ENCODE measurements at places on chromosomes 12 and 14. TPM values are rescaled to one million over a fixed set of nuclear protein-coding genes. Genes with fewer than 3 reads are reported as not detected.

- no peak for DNase-seq
Observed at GRCh38 chr14:44287858-44288257, 219.2 kb downstream of the FSCB start.

- no peak for DNase-seq
Observed at GRCh38 chr14:68292441-68293215, 473.0 kb downstream of the RAD51B start.

- no peak for DNase-seq
Observed at GRCh38 chr12:41634091-41634490, 446.0 kb downstream of the PDZRN4 start.

DNA sequence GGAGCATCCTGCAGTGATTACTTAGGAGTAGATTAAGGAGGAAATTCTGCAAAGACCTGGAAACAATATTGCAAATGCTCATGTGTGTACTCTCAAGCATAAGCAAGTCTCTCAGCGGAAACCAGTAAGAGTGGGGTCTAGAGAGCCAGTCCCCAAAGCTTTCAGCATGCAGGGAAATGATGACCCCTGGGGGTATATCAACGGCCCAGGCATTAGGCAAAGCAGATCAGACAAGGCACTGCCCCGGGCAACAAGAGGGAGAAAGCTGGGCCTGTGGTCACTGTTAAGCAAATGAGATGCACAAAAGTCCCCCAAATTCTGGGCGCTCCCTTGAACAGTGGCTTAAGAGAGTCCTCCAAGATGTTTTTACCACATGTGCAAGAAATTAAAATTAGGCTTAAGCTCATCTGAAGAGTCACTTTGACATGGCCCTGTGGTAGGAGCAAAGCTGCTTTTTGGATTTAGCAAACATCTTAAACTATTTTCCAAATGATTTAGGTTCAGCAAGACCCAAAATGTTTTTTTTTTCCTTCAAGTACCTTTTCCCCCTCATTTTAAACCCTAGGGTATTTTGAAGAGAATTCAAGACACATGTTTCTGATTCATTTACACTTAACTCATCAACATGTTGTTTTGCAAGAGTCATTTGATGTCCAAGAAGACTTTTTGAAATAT lies 457.1 kb upstream of the TBX3 start:
- DNase-seq = no peak

DNA sequence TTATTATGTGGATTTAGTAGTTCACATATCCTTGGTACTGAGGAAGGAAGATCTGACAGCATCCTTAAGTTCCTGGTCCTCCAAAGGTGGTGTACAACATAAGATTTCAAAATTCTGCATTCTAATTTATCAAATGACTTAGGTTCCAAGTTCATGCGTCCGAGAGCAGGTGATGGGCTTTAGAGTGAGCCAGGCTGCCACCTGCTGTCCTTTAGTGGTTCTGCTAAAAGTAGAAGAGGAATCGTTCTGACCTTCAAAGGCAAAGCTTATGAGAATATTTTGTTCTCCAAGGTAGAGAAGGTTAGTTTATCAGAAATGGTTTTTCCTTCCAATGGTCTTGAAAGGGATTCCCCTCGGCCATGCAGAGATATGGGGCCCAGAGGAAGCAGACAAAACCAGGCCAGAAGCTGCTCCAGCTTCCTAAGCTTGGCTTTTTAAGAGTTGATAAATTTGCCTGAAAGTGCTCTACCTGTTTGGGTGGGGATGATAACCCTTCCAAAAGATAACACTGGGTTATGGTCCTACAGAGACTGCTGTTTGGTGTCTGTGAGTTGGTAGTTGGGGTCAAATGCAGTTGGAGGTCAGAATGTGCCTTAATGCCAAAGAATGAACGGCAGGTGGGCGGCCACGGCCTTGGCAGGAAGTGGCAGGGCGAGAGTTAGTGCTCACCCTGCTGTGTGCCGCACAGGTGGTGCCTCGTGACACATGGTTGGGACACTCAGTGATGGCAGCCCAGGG lies 29.1 kb upstream of the LRTM2 start:
- no peak for DNase-seq

DNA sequence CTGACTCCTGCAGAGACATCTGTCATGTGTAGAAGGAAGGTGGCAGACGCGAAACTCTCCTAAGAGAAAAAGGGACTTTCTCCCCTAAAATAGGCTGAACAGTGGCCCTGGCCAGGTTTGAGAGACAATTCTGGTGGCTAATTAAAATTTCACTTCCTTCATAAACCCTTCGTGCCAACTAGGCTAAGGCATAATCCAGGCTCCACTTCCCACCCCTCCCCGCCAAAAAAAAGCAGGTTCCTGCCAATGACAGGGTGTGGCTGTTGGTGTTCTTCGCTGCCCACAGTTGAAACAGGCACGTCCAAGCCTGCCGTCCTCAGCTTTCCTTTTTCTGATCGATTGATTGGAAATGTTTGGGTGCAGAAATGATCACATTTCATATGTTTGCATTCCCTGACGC lies 144.6 kb downstream of the GCH1 start:
- DNase-seq = no peak

- DNase-seq = no peak
Observed at GRCh38 chr12:92144631-92145480, 790 bp downstream of the BTG1 start.

GRCh38 chr14:76203086-76204001 lies 51.6 kb downstream of the GPATCH2L start:
- no peak for DNase-seq

DNA sequence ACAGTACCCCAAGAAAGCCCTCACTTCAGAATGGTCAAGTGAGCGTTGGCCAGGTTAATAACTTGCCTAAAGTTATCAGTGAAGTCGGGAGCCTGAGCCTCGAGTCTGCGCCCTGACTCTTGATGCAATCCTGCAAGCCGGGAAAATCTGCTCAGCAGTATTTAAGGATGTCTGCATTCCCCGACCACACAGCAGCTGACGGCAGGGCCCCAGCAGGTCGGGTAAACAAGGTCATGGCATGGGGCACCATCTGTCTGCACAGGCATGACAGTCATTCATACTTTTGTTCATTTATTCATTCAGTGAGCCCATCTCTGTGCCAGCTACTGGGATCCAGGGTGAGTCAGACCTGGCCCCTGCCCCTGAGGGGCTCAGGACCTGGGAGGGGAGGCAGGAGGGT lies 11.1 kb downstream of the ABCB9 start:
- DNase-seq = no peak

DNA sequence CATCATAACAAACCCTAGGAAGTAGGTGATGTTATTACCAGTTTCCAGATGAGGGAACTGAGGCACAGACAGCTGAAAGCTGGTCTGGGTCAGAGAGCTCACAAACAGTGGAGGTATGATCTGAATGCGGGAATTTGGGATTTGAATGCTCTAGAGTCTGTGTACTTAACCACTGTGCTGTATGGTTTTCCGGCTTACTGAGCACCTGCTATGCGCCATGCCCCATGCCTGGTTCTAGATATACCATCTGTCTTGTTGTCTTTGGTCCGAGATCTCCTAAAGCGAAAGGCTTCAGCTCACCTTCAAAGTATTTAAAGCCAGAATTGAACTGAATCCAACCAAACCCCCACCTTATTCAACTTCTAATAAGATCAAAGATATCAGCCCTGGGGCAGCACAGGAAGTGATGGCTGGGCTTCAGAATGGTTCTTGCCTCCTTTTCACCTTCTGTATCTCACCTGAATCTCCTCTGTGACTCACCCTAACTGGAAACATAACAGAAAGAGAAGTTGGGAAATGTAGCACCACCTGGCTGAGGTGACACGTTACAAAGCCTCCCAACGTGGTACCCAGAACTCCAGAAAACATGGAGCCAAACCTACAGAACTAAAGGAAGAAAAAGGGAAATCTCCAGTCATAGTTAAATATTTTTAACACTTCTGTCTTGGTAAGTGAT lies 54.3 kb downstream of the PRMT8 start:
- DNase-seq = no peak

DNA sequence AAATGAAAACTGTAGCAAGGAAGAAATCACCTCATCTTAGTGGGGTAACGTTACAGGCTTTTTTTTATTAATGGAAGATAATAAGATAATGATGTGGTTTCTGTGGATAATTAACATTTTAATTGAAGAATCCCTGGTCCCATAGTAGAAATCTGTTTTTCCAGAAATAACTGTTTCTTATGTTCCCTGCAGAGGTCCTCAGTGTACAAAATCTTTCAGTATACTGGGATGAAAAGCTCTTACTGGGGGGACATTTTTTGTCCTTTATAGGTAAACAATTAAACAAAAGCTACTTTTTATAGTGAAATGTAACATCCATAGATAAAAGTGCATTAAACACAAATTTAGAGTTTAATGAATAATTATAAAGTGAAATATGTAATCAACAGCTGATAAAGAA lies 312.2 kb downstream of the ATXN7L3B start:
- DNase-seq = no peak

DNA sequence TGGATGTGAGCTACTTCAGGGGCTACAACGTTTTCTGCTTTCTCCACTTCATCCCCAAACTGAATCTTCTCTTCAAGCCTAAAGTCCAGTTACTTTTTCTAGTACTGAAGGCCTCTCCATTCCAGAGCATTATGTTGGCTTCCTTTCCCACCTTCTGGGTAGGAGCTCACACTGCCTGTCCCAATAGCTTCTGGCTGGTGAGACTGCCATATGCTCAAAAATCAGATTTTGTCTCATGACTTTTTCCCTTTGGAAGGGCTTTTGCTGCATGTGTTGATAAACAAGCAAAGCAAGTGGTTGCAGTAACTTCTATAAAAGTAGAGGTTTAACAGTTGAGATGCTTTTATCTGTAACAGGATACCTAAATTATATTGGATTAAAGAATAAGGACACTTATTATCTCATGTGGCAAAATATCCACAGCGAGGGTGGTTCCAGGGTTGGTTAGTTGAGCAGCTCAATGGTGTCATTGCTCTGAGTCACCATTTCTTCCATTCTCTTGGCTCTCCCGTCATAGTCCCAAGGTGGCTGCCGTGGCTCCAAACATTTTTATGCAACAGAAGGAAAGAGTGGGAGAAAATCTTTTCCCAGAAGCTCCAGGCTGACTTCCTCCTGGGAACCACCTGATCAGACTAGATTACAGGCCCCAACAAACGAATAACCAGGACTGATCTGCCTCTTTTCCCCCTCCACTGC lies 15.1 kb upstream of the PPFIBP1 start:
- DNase-seq = no peak

- DNase-seq = peak; percentile 6
Observed at GRCh38 chr14:100530270-100531072, 56.7 kb downstream of the BEGAIN start.

DNA sequence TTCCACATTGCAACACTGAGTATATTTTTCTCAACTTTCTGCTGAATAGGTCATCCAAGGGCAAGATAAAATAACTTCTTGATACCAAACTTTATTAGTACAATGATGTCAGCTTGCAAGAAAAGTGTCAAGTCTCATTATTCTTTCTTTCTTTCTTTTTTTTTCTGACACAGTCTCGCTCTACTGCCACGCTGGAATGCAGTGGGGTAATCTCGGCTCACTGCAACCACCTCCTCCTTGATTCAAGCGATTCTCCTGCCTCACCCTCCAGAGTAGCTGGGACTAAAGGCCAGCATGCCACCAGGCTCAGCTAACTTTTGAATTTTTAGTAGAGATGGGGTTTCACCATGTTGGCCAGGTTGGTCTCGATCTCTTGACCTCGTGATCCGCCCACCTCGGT lies 523.4 kb downstream of the FSCB start:
- no peak for DNase-seq

DNA sequence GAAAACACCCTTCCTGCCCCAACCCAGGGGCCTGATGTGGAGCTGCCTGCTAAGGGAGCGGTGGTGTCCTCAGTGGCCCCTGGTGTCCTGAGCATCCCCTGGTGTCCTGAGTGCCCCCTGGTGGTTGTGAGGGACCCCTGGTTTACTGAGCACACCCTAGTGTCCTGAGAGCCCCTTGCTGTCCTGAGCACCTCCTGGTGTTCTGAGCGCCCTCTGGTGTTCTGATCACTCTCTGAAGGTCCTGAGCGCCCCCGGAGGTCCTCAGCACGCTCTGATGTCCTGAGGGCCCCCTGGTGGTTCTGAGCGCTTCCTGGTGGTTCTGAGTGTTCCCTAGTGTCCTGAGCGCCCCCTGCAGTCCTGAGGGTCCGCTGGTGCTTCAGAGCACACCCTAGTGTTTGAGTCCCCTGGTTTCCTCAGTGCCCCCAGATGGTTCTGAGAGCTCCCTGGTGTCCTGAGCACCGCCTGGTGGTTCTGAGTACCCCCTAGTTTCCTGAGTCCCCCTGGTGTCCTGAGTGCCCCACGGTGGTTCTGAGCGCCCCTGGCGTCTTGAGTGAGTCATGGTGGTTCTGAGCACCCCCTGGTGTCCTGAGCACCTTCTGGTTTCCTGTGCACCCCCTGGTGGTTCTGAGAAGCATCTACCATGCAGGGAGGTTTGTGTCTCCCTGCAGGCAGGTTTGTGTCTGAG lies 1004.2 kb downstream of the TMEM121 start:
- no peak for DNase-seq

DNA sequence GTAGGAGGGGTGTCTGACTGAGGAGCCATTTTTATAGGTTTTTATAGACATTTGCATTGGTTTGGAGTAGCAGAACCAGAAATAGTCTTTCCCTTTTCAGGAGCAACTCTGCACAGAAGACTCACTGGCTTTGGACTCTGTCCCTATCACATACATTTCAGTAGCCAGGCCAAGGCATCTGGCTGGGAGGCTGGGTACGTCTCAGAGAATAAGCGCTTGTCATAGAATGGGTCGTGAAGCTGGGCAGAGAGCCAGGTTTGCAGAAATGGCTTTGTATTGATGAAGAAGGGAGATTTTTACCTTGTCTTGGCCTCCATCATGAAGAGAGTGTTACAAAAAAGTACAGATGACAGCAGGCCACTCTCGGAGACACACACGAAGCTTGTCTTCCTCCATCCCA lies 98.6 kb downstream of the CACNA1C start:
- no peak for DNase-seq

GRCh38 chr12:84554199-84554723 lies 358.3 kb downstream of the SLC6A15 start:
- no peak for DNase-seq

GRCh38 chr12:131783915-131784541 lies 44.2 kb upstream of the MMP17 start:
- no peak for DNase-seq

DNA sequence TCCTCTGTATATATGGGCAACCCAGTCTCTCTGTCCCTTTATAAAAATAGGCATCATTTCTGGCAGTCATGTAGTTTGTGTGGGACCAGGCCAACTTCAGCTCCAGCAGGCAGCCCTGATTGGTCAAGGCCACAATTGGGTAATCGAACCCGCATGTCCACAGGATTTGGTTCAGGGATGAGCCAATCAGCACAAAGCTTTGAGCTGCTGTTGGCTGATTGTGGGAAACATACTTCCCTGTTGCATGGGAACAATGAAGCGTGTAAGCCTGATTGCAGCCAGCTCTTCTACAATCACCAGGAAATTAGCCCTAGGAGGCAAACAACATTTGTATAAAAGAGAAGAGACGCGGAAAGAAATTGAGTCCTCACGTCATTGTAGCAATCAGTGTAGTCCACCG lies 328.6 kb downstream of the PCNX1 start:
- DNase-seq = no peak

GRCh38 chr12:30622509-30622908 lies 73.2 kb downstream of the IPO8 start:
- no peak for DNase-seq

The NPC2 gene
- total RNA-seq = 504 TPM

The HOTAIR gene
- total RNA-seq = not detected

The GRIN2B gene
- 0.19 TPM for total RNA-seq

The LRP6 gene
- 25.9 TPM for total RNA-seq

The FOXM1 gene
- 0.09 TPM for total RNA-seq

The PTPN6 gene
- total RNA-seq = 42.3 TPM

The SRRM4 gene
- not detected for total RNA-seq

The CLEC4D gene
- total RNA-seq = 2.0 TPM

The DMAC2L gene
- 17.3 TPM for total RNA-seq

The RBP5 gene
- 1.0 TPM for total RNA-seq

The EGLN3 gene
- total RNA-seq = 3.1 TPM

Measured in omental fat pad (tissue), 4 donors.